Testis (tissue), 5 donors: ENCODE measurements at places on chromosomes 6 and 20.

DNA sequence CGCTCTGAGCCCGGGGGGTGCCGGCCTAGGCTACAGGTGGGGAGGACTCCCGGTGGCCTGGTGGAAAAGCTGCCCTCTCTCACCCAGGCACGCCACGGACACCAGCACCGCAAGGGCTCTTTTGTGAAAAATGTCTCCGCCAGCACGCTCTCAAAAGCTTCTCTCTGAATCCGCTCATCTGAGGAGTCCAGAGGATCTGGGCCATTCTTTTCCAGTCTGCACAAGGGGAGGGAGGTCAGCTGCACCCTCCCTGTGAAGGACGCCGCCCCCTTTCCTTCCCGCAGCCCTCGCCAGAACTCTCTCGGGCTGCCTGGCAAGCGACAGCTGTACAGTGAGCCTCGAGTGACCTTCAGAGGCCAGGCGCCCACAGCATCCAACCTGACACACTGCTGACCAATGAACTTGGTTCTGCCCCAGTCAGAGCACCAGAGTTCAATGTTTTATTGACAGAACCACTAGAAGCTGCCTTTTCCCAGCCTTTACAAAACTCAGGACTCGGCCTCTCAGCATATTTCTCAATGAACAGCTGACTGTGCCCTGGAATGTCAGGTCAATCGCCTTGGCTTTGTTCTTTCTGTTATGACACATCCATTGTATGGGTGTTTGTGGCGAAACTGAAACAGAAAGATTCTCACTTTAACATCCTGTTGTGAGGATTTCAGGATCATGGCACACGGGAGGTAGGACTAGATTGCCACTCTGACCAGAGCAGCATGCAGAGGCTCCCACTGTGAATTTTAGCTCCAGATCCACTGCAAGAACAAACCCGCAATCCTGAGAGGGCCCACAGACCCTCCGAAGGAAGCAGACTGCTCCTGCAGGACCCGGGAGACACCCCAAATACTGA, 26.7 kb downstream of the SERPINB9 start:
- DNase-seq = peak; percentile 93

- DNase-seq = peak; percentile 82
These were observed at the start of gene ZNF311 for GRCh38 chr6:29005183-29005885. ZNF311 (minus strand) TSS chr6:29005315; CDS start chr6:29003954, 1,361 bp downstream.

GRCh38 chr6:120966321-120966720, 368.0 kb downstream of the TBC1D32 start:
- no peak for DNase-seq

DNA sequence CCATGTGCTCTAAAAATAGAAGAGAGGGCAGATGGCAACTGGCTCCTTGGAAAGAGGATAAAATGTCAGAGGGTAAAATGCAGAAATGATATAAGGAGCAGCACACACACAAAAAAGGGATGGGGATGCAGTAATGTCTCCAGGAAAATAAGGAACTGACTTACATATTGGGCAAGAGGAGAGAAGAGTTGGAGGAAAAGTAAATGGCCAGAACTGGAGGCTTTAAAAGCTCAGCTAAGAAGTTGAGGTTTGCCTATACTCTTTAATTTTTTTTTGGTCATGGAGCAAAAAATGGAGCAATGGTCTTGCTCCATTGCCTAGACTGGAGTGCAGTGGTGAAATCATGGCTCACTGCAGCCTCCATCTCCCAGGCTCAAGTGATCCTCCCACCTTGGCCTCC, 93.7 kb downstream of the SULF2 start:
- no peak for DNase-seq

DNA sequence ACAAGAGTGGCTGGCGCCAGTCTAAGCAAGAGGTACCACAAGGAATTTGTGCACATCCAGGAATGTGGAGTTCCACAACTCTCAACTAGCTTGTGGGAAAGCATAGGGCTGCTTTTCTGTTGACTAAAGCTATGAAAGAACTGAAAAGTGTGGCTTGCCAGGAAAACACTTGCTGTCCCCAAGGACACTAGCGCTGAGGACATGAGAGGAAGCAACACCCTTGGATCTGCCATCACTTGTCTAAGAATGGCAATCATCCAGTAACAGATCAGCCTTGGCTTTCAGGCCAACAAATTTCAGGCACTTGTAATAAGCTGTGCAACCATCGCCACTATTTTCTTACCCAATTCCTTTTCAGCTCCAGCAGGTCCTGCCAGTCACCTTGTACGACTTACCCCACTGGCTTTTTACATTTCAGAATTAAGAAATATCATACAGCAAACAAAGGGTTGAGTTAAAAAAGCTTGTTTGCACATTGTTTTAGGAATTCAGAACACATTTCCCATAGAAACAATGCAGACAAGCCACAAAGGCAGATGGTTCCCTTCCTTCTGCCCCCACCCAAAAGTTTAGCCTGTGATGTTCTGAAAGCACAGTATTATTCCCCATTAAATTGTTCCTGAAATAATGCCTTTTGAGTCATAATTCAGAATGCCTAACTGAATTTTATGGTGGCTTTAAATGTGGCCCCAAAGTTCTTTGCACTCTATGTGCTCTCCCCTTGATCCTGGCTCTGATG, 57.9 kb upstream of the SSTR4 start:
- DNase-seq = no peak

DNA sequence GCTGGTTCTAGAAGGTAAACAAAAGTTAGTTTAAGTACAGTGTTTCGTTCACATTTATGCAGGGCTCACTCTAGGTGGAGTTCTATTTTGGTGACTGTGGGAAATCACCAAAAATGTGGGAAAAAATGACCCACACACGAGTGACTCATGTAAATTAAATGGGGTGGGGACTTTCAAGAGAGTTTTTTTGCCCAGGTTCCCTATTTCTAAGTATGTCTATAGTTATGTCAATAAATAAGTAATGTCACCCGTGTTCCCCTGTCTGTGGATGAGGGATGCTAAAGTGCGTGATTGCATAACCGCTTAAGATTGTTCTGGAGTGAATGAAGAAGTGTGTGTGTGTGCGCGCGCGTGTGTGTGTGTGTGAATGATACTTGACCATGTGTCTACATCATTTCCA, 69.1 kb downstream of the MYB start:
- no peak for DNase-seq

- DNase-seq = no peak
These were observed 48.1 kb downstream of the ERMARD start for GRCh38 chr6:169799474-169799926.

GRCh38 chr6:68711386-68712000, 76.4 kb downstream of the ADGRB3 start:
- no peak for DNase-seq

DNA sequence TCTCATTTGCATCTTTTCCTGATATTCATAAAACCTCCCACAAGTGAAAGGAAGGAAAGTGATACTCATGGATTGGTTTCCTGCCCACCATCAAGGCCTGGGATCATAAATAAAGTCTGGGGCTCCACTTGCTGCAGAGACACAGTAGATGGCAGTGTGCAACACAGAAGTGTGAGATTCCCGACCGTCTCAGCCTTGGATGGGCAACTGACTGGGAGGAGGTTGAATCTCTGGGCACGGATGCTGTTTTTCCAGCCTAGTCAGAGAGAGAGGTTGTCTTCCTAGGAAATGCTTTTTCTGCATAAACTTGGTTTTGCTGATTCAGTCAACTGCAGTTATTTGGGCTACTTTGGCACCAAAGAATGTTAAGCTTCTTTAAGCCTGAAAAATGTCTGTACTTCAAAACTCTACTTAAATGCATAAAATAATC, 9.9 kb upstream of the RFPL4B start:
- DNase-seq = peak; percentile 77

DNA sequence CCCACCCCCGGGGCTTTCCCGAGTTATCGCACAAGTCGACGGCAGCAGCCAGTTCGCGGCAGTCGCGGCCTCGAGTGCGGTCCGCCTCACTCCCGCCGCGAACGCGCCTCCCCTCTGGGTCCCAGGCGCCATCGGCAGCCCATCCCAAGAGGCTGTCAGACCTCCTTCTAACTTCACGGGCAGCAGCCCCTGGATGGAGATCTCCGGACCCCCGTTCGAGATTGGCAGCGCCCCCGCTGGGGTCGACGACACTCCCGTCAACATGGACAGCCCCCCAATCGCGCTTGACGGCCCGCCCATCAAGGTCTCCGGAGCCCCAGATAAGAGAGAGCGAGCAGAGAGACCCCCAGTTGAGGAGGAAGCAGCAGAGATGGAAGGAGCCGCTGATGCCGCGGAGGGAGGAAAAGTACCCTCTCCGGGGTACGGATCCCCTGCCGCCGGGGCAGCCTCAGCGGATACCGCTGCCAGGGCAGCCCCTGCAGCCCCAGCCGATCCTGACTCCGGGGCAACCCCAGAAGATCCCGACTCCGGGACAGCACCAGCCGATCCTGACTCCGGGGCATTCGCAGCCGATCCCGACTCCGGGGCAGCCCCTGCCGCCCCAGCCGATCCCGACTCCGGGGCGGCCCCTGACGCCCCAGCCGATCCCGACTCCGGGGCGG, 1.6 kb downstream of the GNAS start:
- no peak for DNase-seq

DNA sequence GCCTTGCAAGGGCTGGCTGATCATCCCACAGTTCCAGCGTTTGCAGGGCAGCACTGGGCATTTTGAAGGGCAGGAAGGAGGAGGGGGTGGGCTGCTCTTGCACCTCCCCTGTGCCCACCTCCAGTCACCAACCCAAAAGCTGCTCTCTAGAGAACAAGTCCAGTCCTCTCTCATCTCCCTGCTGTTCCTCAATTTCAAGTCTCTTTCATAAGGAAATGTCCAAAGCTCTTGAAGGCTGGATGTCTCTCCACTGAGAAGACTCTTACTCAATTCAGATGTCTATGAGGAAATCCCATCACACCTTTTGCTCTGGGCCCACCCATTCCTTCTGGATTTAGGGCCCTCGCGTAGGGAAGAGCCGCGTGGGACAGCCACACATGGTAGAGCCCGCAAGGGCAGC, 31.7 kb downstream of the WRNIP1 start:
- DNase-seq = no peak
